ENCODE measurements at places on chromosomes 1 and 21.

DNA sequence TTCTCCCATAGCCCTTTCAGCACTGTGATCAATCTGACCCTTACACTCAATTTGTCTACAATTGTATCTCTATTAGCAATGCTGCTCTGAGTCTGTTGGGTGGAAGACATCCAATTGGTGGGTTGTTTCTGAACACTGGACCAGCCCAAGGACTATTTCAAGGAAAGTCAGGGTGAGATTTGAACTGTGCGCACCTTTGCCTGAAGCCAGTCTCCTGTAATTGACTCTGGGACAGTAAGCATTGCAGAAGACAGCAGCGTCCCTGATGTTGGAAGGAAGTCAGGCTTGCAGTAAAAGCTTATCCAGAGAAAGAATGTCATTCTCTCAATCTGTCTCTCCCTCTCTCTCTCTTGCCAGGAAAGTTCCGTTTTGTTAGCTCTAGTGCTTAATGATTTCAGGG is 233.9 kb downstream of the KIF26B start:
- no peak for DNase-seq

GRCh38 chr21:16243396-16243795 is 513.6 kb downstream of the USP25 start:
- DNase-seq = no peak

DNA sequence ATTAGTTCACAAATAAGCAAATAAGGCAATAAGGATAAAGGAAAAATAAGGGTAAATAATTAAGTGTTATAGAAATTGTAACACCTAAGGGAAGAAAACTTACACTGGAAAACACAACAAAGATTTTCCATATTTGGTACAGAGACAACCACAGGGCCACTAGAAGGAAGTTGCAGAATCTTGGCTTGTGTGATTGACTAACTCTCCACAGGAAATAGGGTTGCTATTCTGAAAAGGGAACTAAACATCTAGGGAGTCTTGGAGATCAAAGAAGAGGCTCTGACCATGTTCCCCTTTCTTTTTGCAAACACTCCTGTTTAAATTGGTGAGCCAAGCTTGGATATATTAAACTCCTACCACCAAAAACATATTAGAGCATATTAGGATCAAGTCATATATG is 59.1 kb downstream of the APCS start:
- DNase-seq = no peak

DNA sequence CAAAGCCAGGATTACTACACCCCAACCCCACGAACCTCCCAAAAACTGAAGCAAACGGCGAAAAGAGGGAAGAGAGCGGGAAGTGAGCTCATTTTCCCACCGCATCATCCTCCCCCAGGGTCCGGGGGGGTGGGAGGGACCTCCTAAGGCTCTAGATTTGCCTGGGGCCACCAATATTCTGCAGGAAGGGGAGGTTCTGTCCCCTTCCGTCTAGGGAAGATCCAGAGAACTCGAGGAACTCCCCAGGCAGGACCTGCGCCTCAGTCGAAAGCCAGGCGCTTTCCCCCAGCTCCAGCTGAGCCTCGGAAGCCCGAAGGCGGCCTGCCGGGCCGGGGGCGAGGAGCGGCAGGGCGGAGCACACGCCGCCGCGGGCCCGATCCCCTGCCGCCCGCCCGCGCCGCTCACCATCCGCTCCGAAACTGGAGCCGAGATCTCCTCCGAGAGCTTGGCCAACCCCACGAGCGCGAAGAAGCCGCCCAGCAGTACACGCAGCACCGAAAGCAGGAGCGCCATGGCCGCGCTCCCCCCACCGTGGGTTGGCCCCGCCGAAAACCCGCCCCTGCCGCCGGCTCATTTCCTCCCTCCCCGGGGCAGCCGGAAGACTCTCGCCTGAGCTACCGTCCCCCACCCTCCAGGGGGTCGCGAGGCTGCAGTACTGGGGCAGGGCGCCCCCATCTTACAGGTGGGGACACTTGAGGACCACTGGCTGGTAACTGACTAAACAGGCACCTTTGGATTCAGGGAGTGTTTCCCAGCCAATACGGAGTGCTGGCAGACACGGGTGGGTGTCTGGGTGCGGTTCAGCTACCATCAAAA is at the start of gene TMEM35B:
TSS of gene TMEM35B (minus strand) at position 555 of the 816 bp plus-strand sequence. CDS start at position 513, 42 bp downstream.
- peak; percentile 49 for DNase-seq

DNA sequence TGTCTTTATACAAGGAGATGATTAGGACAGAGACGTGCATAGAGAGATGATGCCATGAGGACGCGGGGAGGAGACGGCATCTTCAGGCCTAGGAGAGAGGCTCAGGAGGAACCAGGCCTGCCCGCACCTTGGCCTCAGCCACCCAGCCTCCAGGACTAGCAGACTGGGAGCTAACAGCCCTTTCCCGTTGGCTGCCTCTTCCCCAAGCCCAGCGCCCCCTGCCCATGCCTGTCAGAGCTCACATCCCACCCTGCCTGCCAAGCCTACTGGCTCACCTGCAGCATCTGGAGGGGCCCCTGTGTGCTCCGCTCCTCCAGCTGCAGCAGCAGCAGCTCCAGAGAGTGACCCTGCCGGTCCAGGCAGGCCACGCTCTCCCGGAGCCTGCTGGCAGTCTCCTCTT is 4.0 kb upstream of the TRIM11 start:
- no peak for DNase-seq

- DNase-seq = no peak
Observed at GRCh38 chr1:60449876-60450275, 376.3 kb upstream of the C1orf87 start.

Data from HuH-7.5 (cell line).